ENCODE measurements at places on chromosomes 4 and X.

DNA sequence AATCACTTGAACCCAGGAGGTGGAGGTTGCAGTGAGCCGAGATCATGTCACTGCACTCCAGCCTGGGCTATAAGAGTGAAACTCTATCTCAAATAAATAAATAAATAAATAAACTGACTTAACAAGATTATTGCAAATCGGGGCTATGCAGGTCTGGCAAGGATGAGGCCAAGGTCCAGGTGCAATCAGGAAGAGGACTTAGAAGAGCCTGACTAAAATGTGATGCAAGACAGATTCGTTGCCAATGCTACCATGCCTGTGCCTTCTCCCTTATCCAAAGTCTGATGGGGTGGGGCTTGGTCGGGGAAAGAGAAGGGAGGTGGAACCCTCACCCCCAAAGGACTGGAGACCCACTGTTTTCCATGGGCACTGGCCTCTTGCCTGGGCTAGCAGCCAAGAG lies 14.7 kb downstream of the ZCCHC13 start:
- DNase-seq = no peak

DNA sequence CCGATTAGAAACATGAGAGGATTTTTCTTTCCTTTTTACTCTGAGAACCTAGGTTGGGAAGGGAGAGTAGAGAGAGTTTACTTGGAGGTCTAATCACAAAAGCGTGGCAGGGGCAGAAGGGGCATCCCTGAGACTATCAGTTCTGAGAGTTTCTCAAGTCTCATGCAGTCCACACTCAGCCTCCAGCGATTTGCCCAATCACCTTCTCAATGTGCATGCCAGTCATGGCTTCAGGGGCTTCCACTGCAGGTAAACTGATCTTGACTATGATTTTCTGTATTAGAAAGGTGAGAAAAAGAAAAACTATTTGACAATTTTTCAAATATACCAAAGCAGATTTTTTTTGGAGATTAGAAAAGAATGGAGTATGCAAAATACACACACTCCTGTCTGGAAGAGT lies 617.1 kb upstream of the ZFP42 start:
- DNase-seq = no peak

DNA sequence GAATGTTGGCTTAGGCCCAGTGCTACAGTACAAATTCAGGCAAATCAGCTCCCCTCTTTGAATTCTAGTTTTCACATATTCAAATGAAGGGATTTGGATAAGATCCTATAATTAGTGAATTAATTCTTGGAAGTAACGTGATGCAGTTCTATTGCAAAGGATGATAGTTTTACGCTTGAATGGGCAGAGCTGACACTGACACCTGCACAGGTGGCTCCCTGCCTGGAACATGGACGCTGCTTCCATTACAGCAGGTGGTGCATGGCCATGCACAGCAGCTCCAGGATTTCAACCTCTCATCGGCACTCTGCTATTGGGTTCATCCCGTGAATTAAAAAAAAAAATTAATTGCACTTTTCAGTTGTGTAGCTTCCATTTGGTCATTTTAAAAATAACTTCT lies 28.4 kb upstream of the RPS6KA6 start:
- no peak for DNase-seq

DNA sequence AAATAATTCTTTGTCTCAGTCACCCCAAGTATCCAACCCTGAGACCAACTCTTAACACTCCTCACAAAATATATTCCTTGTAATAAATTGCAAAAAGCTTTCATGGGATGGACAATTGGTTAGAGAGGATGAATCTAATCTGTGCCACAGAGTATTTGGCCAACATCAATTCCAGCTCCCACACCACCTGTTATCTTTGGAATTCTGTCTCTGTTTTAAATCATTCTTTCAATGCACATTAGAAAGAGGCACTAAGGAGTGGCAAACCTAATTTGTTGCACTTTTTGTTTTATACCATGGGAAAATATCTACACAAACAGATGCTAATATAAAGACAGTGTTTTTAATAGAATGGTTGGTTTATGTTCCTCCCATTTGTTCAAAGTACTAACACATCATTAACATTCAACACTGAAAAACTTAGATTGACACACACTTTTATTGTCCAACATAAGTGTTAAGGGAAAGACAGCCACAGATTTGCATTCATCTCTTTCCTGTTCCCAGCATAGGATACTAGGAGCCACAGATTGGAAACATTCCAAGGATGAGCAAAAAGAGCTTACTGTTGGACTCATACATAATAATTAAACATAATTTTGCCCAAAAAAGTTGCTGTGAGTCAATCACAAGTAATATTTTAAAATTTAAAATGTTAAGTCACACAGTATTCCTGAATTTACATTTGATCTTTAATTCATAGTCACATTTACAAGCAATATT lies 116.4 kb downstream of the PPA2 start:
- DNase-seq = no peak
